Muscle of leg (tissue), 16 donors: ENCODE measurements at places on chromosomes 4 and X. TPM values are rescaled to one million over a fixed set of nuclear protein-coding genes. Genes with fewer than 3 reads are reported as not detected.

GRCh38 chr4:121073004-121073435 is 685 bp upstream of the NDNF start:
- peaks cover 20% of the 10 kb centered on the region for H3K4me1 ChIP-seq
- no peaks in the 10 kb centered on the region for H3K36me3 ChIP-seq
- DNase-seq = peak; percentile 77

- H3K27me3 ChIP-seq = peaks cover 23% of the 10 kb centered on the region
- no peaks in the 10 kb centered on the region for H3K36me3 ChIP-seq
- DNase-seq = no peak
- no peak overlapping the region for H3K27ac ChIP-seq
- no peak overlapping the region for H3K4me3 ChIP-seq
Measured at GRCh38 chrX:38857736-38858523, 56.7 kb downstream of the MID1IP1 start.

DNA sequence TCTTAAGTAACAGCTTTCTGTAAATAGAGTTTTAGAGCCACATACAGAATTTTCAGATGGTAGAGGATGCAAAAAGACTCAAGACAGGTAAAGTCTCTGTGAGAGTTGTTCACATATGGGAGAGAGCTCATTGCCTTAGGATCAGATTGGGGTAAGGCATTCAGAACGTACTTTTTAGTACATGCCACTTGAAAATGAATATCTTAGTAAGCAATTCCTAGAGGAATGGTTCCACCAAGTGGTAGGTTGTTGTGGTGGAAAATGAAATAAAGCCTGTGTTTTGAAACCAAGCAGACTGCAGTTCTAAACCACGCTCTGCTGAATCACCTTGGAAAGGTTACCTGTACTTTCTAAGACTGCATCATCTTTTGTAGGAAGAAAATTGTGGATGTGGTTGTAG is 547.0 kb upstream of the LCORL start:
- no peak overlapping the region for H3K27ac ChIP-seq
- no peaks in the 10 kb centered on the region for H3K27me3 ChIP-seq
- no peak overlapping the region for H3K4me3 ChIP-seq
- no peaks in the 10 kb centered on the region for H3K4me1 ChIP-seq

- no peak for DNase-seq
- no peaks in the 10 kb centered on the region for H3K36me3 ChIP-seq
- peaks cover 5% of the 10 kb centered on the region for H3K27me3 ChIP-seq
- H3K27ac ChIP-seq = no peak overlapping the region
- no peaks in the 10 kb centered on the region for H3K4me1 ChIP-seq
Measured at GRCh38 chrX:9037296-9037695, 3.4 kb upstream of the FAM9B start.

- H3K4me1 ChIP-seq = no peaks in the 10 kb centered on the region
- H3K36me3 ChIP-seq = no peaks in the 10 kb centered on the region
- no peak overlapping the region for H3K27ac ChIP-seq
- H3K27me3 ChIP-seq = no peaks in the 10 kb centered on the region
- no peak for DNase-seq
Measured at GRCh38 chr4:54746218-54746617, 88.5 kb downstream of the KIT start.

DNA sequence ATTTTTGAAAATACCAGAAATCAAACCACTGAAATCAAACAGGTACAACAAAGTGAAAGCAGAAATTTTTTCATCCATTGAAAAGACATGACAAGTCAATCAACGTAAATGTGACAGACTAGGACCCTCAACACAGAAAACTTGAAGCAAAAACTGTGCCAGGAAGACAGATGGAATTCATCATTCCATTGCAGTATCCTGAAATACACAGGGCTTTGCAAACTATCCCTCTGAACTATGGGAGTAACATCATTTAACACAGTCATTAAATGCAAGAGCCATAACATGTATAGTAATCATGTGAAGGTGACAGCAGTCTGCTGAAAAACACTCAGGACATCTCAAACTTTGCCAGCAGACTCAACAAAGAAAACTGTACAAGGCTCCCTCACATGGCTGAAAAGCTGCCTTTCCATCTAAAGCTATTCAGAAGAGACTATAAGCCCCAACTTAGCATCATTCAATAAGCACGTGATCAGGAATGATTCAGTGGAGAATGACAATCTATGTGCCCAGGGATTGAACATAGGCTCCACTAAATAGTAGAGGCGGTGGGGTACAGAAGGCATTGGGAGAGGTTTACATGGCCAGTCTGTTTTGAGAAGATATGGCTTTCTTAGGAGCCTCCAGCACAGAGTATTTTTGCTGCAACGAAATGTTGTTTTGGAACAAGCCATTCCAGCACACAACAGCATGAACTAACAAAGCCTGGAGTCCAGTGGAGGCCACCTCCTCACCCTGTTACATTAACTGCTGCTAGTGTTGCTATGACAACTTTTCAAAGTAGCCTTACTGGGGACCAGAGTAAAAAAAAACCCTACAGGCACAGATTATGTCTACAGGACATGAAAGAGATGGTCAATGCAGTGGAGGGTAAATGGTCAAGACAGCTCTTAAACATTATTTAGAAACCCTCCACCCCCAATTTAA is 274.5 kb upstream of the NOCT start:
- peak overlapping the region; percentile 6 for H3K27ac ChIP-seq
- H3K36me3 ChIP-seq = no peaks in the 10 kb centered on the region
- DNase-seq = no peak
- no peaks in the 10 kb centered on the region for H3K4me1 ChIP-seq
- H3K4me3 ChIP-seq = no peak overlapping the region

GRCh38 chrX:154329294-154329693 is 33.7 kb downstream of the TKTL1 start:
- no peak overlapping the region for H3K27ac ChIP-seq
- no peak overlapping the region for H3K4me3 ChIP-seq
- H3K27me3 ChIP-seq = peaks cover 4% of the 10 kb centered on the region

GRCh38 chrX:8273451-8273895 is 102.4 kb upstream of the VCX2 start:
- H3K4me3 ChIP-seq = no peak overlapping the region
- no peak for DNase-seq
- H3K36me3 ChIP-seq = no peaks in the 10 kb centered on the region
- H3K27ac ChIP-seq = no peak overlapping the region
- peaks cover 3% of the 10 kb centered on the region for H3K27me3 ChIP-seq

GRCh38 chr4:55032179-55032578 is 93.2 kb downstream of the KDR start:
- no peaks in the 10 kb centered on the region for H3K4me1 ChIP-seq
- H3K27me3 ChIP-seq = no peaks in the 10 kb centered on the region
- DNase-seq = no peak
- H3K4me3 ChIP-seq = no peak overlapping the region
- H3K36me3 ChIP-seq = no peaks in the 10 kb centered on the region
- H3K27ac ChIP-seq = no peak overlapping the region

The QRFPR gene
- 1.1 TPM for total RNA-seq

The ADH7 gene
- total RNA-seq = not detected

The FGFBP1 gene
- total RNA-seq = not detected
